KBM-7 (cell line): ENCODE measurements at places on chromosomes 6 and 20.

GRCh38 chr6:82196161-82196560 is 51.4 kb downstream of the IBTK start:
- no peak for DNase-seq

GRCh38 chr6:100695445-100695844 is 185.7 kb downstream of the ASCC3 start:
- no peak for DNase-seq

DNA sequence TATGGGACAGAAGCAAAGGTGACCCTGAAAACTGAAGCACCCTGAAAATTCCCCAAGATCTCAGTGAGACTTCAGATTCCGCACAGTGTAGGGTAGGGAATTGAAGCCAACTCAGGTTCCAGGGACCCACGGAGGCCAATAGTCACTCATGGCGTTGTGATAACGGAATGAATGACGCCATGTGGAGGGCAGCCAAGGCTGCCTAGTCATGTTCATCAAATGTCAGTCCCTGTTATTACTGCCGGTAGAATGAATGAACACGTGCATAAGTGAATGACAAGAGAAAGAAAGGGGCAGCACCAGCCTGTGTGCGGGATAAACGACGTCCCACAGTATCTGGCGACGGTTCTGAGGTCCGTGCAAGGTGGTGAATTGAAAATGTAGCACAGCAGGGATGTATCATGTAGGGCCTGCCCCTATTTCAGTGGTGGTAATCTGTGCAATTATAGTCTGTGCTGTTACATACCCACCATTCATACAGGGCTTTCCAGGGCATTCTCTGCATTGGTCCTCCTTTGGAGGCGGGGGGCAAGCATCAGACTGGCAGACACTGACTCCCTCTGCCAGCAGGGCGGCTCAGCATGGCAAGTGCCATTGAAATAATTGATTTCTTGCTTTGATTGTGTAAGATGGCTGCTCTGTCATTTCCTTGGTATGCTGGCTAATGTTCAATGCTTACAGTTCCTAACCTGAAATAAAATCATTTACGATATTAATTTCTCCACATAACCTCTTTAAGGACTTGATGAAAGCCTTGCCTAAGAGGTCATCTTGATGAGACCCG is 386.9 kb downstream of the CDH4 start:
- no peak for DNase-seq

GRCh38 chr6:122872311-122872710 is 83.3 kb downstream of the SMPDL3A start:
- DNase-seq, result no peak

- DNase-seq, result no peak
These were observed 332.3 kb downstream of the BCKDHB start for GRCh38 chr6:80438772-80439171.

DNA sequence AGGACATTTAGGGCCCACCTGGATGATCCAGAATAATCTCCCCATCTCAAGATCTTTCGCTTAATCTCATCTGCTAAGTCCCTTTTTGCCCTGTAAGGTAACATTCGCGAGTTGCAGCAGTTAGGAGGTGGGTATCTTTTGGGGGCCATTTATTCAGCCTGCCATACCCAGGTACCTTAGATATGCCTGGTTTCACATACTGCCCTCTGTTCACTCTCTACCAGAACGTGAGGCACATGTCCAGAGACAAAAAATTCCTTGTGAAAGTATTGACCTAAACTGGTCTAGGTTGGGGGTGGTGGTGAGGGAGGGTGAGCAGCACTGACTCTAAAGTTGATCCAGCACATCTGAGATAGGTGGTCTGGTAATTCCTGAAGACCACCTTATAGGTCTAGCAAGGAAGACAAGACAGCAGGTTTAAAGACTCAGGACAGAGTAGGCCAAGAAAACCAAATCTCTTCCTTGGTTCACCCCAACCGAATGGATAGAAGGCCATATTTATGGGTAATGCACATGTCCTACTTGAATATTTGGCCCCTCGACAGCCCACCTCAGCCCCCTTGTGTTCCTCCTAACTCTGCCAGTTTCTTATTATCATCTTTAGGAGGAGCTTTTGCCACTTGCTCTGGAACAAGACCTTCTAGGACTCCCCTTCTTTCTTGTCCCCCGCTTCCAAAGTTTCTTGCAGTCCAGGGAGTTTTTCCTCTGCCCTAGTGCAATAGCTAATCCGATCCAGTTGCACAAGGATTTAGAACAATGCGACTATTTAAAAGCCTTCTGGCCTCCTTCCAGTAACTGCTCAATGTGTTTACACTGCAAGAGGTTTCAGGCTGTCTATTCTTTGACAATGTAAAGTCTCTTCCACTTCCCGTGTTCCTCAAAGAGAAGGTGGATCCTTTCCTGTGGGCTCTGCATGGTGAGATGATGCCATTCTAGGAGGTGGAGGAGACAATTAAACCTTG is 213.0 kb upstream of the LAMP5 start:
- DNase-seq, result no peak

DNA sequence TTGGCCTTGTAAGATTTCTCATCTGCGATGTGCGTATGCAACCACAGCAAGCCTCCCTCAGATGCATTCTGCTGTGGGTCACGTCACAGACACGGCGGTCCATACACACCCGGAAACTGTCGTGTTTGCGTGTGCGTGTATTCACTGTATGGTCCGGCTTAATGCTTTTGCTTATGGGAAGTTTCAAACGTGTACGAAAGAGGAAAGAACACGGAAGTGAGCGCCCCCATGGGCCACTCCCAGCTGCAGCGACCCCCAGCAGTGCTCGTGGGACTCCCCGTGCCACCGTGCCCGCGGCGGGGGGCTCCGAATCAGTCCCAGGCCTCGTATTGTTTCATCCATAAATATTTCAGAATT is 10.2 kb downstream of the DLL1 start:
- no peak for DNase-seq

- no peak for DNase-seq
These were observed 2.0 kb upstream of the PNPLA1 start for GRCh38 chr6:36267731-36268477.

DNA sequence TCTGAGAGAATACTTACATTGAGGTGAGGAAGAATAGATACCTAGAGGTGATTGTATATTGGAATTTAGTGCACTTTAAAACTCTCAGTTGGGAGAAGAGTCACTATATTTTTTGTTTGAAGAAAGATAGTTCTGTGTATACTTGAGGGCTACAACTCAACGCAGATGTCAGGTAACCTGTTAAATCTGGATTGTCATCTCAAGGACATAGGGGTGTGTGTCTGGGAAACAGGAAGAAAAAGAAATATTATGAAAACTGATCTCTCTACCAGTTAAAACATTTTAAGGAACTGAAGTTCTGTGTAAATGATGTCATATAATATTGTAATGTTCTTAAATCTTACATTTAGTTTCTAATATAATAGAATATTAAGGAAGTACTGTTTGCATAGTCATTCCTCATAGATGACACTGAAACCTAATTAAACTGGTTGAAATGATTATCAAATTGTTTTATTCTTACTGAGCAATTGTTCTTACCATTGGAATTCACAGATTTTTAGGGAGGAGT is 86.2 kb downstream of the SMAP1 start:
- no peak for DNase-seq

DNA sequence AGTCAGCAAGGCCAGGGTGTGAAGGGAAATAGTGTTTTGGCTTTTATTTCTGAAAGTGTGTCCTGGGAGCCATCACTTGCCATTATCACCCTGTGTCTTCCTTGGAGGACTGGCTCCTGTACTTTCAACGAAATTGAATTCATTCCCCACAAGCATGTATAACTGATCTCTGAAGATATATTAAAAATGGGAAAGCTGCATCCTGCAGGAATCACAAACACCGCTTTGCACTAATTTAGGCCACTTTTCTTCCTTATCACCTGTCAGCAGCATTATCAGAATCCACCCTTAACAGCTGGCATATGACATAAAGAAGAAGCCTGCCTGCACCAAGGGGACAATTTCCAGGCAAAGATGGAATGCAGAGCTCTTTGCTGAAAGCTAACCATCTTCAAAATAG is 56.2 kb downstream of the LAMP5 start:
- DNase-seq, result no peak

DNA sequence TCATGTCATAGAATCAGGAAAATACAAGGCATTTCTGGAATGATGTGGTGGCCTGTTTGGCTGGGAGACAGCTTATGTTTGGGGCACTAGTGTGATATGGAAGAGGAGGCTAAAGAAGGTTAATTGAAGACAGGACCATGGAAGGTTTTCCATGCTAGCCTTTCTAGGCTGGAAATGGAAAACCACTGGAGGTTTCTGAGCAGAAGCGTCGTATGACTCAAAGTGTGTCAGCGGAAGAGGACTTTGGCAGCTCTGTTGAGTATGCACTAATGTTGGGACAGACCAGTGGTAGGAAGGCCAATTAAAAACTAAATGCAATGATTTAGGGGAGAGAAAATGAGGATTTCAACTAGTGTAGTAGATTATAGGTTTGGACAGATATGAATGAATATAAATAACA is 413.1 kb downstream of the PLCB1 start:
- DNase-seq, result no peak
